ENCODE measurements at places on chromosomes 13 and 19.

GRCh38 chr13:65342541-65343337 lies 1887.4 kb downstream of the PCDH9 start:
- DNase-seq, result no peak
- H3K27ac ChIP-seq, result no peak overlapping the region
- no peaks in the 10 kb centered on the region for H3K36me3 ChIP-seq
- H3K4me1 ChIP-seq, result no peaks in the 10 kb centered on the region

GRCh38 chr13:49450105-49450819 lies 6.2 kb downstream of the SETDB2 start:
- DNase-seq, result no peak
- H3K27me3 ChIP-seq, result no peaks in the 10 kb centered on the region
- H3K4me3 ChIP-seq, result no peak overlapping the region
- no peak overlapping the region for H3K27ac ChIP-seq

DNA sequence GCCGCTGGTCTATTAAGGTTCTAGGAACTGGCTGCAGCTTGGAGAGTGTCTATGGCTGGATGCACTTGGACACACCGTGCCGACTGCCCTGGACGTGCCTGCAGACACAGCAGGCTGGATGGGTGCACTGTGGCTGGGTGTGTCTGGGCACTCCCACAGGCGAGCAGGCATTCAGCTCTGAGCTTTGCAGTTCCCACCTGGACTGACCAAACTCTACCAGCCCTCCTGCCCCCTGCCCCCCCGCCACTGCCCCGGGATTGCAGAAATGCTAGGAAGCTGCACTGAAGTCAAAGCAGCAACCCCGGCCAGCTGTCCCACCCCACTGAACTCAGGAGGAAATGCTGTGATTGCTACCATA lies 7.0 kb upstream of the LRP3 start:
- peaks cover 25% of the 10 kb centered on the region for H3K27me3 ChIP-seq
- H3K4me3 ChIP-seq, result no peak overlapping the region
- H3K4me1 ChIP-seq, result no peaks in the 10 kb centered on the region
- no peak for DNase-seq
- H3K36me3 ChIP-seq, result no peaks in the 10 kb centered on the region
- H3K27ac ChIP-seq, result no peak overlapping the region

DNA sequence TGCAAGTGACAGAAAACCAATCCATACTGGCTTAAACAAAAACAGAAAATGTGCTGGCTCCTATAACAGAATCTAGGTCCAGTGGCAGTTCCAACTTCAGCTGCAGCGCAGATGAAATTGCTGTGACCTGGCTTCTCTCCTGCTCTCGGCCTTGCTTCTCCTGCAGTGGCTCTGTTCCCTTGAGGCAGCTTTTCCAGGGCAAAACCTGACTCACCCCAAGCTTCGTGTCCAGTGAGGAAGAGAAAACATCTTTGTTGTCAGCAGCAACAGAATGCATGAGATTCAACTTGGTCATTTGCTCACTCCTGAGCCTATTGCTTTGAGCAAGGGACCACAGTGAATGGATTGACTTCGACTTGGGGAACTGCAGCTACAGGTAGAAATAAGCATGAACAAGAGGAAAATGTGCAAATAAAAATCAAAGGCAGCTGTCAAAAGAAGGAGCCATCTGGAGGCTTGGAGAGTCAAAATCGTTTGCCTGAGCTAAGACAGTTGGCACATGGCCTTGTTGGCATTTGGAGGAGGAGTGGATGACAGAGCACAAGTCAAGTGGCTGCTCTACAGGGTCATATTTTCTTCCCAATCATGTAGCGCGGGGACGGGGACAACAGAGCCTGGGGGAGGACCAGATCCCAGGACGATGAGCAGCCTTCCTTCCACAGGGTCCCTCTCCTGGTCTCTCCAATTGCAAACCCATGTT lies 523.4 kb downstream of the FGF9 start:
- peaks cover 3% of the 10 kb centered on the region for H3K27me3 ChIP-seq
- no peak overlapping the region for H3K4me3 ChIP-seq
- no peak overlapping the region for H3K27ac ChIP-seq
- H3K4me1 ChIP-seq, result peaks cover 19% of the 10 kb centered on the region
- H3K36me3 ChIP-seq, result no peaks in the 10 kb centered on the region

GRCh38 chr13:112132619-112133018 lies 65.7 kb downstream of the SOX1 start:
- H3K4me1 ChIP-seq, result peaks cover 3% of the 10 kb centered on the region
- DNase-seq, result no peak
- no peaks in the 10 kb centered on the region for H3K36me3 ChIP-seq
- H3K27me3 ChIP-seq, result peaks cover 69% of the 10 kb centered on the region

- no peak overlapping the region for H3K4me3 ChIP-seq
- no peak for DNase-seq
- no peak overlapping the region for H3K27ac ChIP-seq
- H3K36me3 ChIP-seq, result peaks cover 23% of the 10 kb centered on the region
Observed at GRCh38 chr19:43858174-43858573, 31.1 kb downstream of the ZNF283 start.

- no peaks in the 10 kb centered on the region for H3K36me3 ChIP-seq
- no peak overlapping the region for H3K27ac ChIP-seq
- no peaks in the 10 kb centered on the region for H3K27me3 ChIP-seq
- H3K4me3 ChIP-seq, result no peak overlapping the region
- H3K4me1 ChIP-seq, result peaks cover 43% of the 10 kb centered on the region
- DNase-seq, result no peak
Observed at GRCh38 chr19:19459707-19460251, 54.3 kb downstream of the GATAD2A start.

DNA sequence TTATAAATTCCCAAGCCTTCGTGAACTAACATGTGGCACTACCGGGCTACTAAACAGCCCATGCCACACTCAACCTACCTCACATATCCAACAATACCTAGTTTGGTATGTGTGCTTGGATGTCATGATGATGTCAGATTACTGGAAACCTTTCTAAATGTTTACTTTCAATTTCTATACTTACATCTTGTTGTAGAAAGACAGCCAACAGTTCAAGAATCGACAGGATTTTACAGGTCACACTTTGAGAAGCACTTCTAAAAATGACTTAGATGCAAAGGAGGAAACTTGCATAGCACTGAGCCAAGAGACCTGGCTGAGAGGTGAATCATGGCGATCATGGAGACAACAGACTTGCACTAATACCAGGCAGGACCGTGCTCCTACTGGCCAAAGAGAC lies 209.9 kb downstream of the COL4A1 start:
- H3K36me3 ChIP-seq, result no peaks in the 10 kb centered on the region
- H3K4me3 ChIP-seq, result no peak overlapping the region
- H3K4me1 ChIP-seq, result peaks cover 7% of the 10 kb centered on the region
- H3K27ac ChIP-seq, result no peak overlapping the region
- H3K27me3 ChIP-seq, result no peaks in the 10 kb centered on the region

GRCh38 chr19:10965398-10965797 lies 4.6 kb downstream of the SMARCA4 start:
- H3K27me3 ChIP-seq, result no peaks in the 10 kb centered on the region
- peaks cover 35% of the 10 kb centered on the region for H3K4me1 ChIP-seq
- no peak overlapping the region for H3K4me3 ChIP-seq
- H3K36me3 ChIP-seq, result peaks cover 6% of the 10 kb centered on the region

- H3K27ac ChIP-seq, result no peak overlapping the region
- H3K27me3 ChIP-seq, result no peaks in the 10 kb centered on the region
- H3K4me3 ChIP-seq, result no peak overlapping the region
- H3K36me3 ChIP-seq, result peaks cover 10% of the 10 kb centered on the region
- no peak for DNase-seq
Observed at GRCh38 chr19:10923260-10924112, 5.0 kb downstream of the YIPF2 start.
